ENCODE measurements at places on chromosomes 16 and 17. TPM values are rescaled to one million over a fixed set of nuclear protein-coding genes. Genes with fewer than 3 reads are reported as not detected.

ATP2A1 gene
- 0.57 TPM for polyA plus RNA-seq

FTSJ3 gene
- polyA plus RNA-seq = 15.0 TPM

CCL18 gene
- not detected for polyA plus RNA-seq

TNK1 gene
- not detected for polyA plus RNA-seq

- DNase-seq = peak; percentile 61
These were observed 910 bp downstream of the ITGAL start for GRCh38 chr16:30473231-30474073.

GRCh38 chr16:67191411-67191994 lies 452 bp upstream of the E2F4 start:
- no peak for DNase-seq

GRCh38 chr16:73015612-73016487 lies 32.1 kb downstream of the ZFHX3 start:
- DNase-seq = peak; percentile 21

- DNase-seq = peak; percentile 94
These were observed 52.1 kb downstream of the USP10 start for GRCh38 chr16:84751947-84752346.

- no peak for DNase-seq
These were observed 16.0 kb upstream of the COPRS start for GRCh38 chr17:31875081-31875480.

- no peak for DNase-seq
These were observed 209.3 kb downstream of the FTO start for GRCh38 chr16:53913099-53913870.

DNA sequence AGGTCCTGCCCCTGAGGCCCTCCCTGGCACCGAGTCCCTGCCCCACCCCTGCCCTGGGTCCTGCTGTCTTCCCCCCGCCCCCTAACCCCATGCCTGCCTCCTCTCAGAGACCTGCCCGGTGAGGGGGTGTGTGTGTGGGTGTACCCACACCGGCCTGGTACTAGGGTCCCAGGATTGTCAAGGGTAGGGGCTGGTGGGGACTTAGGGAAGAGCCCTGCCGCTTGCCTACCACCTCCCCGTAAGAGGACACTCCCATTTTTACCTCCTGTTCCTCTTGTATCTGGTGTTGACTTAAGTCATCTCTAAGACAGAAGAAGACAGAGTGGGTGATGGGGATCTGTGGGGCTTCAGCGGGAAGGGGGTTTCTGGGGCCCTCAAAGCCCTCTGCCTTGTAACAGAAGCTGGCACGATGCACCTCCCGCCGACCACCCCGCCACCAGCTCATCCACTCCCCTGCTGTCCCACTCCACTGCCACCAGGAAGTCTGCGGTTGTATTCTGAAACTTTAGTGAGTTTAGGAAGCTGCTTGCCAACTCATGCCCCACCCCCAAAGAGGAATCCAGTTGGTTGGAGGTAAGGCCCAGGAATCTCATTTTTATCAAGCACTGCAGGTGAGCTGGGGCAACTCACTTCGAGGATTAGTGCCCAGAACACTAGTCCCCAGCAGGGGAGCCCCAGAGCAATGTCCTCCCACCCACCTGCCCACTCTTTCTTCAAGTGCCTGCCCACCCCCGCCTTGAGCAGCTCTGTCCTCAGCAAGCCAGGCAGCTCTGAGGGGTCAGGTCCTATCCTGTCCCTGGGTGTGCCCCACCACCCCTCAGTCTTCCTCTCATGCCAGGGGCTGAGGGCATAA lies 5.6 kb downstream of the SPATA32 start:
- DNase-seq = peak; percentile 42

DNA sequence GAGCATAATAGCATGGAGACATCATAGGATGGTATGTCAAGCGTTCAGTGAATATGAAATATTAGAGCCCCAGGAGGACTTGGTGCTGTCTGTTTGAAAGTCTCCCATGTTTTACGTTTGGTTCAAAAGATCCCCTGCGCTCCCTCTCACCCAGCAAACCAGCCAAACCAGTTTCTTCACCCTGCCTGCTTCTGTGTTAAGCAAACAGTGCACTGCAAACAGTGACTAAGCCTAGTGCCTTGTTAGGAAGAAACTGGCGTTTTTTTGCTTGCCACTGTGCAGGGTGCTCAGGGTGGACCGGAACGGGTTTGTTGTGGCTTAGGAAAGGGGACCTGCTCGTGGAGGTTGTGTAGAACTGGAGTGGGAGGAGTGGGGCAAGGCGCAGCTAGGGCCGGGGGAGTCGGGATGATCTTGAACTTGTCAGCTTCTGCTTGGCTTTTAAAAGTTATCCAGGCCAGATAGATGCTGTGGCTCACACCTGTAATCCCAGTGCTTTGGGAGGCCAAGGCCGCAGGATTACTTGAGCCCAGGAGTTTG lies 7.7 kb downstream of the CDH1 start:
- no peak for DNase-seq

GRCh38 chr17:81111066-81111465 lies 54.2 kb upstream of the PVALEF start:
- no peak for DNase-seq

GRCh38 chr17:41107941-41108450 lies 2.8 kb downstream of the KRTAP4-9 start:
- DNase-seq = no peak

DNA sequence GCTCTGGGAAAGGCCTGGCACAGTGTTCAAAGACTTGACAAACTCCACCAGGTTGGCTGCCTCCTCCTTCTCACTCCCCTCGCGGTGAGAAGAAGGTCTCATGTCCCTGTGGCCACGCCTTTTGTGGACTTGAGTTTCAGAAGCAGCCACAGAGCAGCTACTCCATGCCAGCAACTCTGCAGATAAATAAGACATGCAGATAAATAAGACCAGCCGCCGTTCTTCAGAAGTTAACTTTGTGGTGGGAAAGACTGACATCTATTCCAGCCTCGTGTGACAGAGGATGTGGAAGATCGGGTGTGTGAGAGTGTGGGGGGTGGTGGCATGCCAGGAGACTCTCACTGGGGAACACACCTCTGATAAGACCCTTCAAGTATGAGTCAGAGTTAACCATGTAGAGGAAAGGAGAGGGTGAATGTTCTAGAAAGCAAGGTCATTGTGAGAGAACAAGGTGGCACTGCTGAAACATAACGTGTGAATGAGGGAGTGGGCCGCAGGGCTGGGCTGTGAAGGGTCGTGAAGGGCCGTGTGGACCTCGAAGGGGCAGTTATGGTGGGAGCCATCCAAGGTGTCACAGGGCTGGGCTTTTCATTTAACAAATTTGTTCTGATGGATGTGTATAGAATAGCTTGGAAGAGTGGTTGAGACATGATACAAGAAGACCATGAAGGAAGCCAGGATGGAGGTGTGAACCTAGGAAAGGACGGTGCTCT lies 830 bp downstream of the SPACA3 start:
- DNase-seq = no peak

DNA sequence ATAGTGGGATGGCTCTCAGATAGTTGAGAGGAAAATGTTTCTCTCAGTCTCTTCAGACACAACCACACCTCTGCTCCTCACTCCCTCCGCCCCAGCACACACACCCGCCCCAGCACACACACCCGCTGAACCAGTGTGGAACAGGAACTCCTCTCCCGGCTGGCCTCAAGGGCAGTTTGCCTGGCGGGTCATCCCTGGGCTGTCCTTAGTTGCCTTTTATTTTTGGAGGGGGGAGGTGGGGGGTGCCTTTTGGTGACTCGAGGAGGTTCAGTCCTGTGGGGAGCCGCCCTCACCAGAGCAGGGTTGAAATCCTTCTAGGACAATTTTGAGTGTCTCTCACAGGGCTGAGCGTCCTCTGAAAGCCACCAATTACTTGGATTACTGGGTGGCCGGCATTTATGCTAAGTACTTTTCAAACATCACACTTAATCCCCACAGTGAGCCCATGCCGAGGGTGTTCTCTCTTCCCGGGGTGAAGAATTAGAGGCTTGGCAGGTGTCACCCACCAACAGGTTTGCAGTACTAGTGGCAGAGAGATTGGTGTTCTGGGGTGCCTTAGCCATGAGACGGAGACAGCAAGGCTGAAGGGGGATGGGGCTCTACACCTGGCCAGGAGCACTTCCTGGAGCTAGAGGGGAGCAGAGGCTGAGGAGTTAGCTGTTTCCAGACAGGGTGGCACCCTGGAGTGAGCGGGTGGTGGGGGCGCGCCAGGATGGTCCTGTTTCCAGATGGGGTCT lies 2.8 kb downstream of the RASD1 start:
- no peak for DNase-seq

Measured in CD14-positive monocyte (primary cell).